Activated CD8-positive, alpha-beta T cell treated with anti-CD3 and anti-CD28 coated beads for 36 hours (primary cell): ENCODE measurements at places on chromosomes 7 and 10.

- no peak overlapping the region for H3K27ac ChIP-seq
- no peak for DNase-seq
Observed at GRCh38 chr7:15557686-15558085, 4.1 kb downstream of the AGMO start.

GRCh38 chr7:92614660-92615174 is 24.5 kb upstream of the FAM133B start:
- no peak for DNase-seq
- H3K27ac ChIP-seq, result no peak overlapping the region
- H3K4me1 ChIP-seq, result peaks cover 22% of the 10 kb centered on the region
- no peak overlapping the region for H3K4me3 ChIP-seq

- H3K4me1 ChIP-seq, result peaks cover 34% of the 10 kb centered on the region
- no peak overlapping the region for H3K27ac ChIP-seq
- no peak overlapping the region for H3K4me3 ChIP-seq
- no peaks in the 10 kb centered on the region for H3K27me3 ChIP-seq
Observed at GRCh38 chr7:140084142-140084655, 21.4 kb upstream of the PARP12 start.

GRCh38 chr7:95811846-95812445 is 39.6 kb downstream of the DYNC1I1 start:
- H3K4me3 ChIP-seq, result no peak overlapping the region
- no peak for DNase-seq
- no peaks in the 10 kb centered on the region for H3K4me1 ChIP-seq
- H3K36me3 ChIP-seq, result no peaks in the 10 kb centered on the region

- no peaks in the 10 kb centered on the region for H3K27me3 ChIP-seq
- DNase-seq, result no peak
- H3K27ac ChIP-seq, result no peak overlapping the region
- no peaks in the 10 kb centered on the region for H3K36me3 ChIP-seq
- H3K4me1 ChIP-seq, result no peaks in the 10 kb centered on the region
Observed at GRCh38 chr7:9890092-9890491, 1083.6 kb upstream of the PHF14 start.
